Muscle of leg (tissue), 16 donors: ENCODE measurements at places on chromosomes 12 and 14. TPM values are rescaled to one million over a fixed set of nuclear protein-coding genes. Genes with fewer than 3 reads are reported as not detected.

- DNase-seq: no peak
Observed at GRCh38 chr14:68871392-68871791, 78.5 kb upstream of the ZFP36L1 start.

The SALL2 gene
- total RNA-seq: 7.1 TPM

GRCh38 chr14:29821661-29822429, 105.8 kb downstream of the PRKD1 start:
- no peak for DNase-seq

DNA sequence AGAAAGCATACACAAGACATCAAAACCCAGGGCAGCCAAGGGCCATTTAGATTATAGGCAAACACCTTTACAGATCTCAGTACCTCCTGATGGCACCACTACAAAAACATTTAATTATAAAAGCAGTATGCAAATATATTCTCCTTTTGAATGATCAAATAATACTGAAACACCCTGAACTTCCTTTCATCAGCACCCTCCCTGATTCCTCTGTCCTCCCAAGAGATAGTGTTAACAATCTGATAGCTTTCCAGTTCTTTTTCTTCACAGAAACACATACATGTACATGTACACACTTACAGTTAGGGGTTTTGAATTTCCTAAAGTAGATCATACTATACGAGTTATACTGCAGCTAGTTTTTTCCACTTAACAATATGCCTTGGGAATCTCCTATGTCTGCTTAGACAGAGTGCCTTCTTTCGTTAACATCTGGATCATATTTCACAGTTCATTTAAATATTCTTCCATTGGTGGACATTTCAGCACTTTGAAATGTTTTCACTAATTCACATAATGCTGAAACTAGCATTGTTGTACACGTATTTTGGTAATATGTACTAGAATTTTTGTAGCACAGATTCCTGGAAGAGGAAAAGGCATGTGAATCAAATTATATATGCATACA, 35.2 kb downstream of the TDG start:
- peak; percentile 46 for DNase-seq

DNA sequence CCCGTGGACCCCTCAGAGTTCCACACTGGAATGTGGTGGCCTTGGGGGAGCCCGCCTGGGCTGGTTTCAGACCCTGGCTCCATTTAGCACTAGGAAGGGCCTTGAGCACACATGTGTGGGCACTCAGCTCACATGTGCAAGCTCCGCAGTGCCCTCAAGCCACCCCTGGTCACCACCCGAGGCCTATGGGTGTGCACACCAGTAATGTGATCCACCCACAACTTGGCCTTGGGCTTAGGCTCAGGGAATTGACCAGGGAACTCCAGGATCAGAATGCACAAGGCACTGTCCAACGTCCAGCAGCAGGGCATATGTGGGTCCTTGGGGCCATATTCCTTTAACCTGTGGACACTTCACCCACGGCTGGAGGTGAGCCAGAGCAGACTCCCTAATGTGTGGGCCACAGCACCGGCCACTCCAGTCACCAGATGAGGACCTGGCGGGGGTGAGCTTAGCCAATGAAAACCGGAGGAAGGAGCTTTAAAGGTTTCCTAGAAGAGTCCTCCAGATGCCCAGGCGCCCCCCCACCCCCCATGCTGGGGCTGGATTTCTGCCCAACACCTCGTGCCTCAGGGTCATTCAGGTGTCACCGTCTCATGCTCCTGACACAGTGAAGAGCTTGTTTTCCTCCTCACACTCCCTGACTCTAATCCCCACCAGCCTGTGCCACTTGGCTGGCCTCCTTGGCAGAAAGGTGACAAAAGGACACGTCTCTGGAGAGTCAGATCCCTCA, 209.2 kb downstream of the ZFP36L1 start:
- DNase-seq: no peak

DNA sequence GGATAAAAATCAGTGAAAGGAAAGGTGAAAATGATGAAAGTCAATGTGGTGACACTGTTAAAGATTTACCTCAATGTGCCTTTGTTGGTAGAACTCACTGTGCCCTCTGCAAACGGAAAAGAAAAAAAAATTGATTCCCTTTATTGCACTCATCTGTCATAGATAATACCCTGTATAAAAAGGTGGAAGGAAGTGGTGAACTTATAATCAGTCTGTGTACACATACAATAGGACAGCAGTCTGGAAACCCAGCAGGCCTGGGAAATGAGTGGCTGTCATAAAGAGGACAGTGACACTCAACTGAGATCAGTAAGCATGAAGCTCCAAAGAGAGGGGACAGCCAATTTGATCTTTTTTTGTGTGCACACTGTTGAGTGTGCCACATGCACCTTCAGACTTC, 364.7 kb downstream of the NOVA1 start:
- DNase-seq: no peak

The HSPB8 gene
- total RNA-seq: 125 TPM

DNA sequence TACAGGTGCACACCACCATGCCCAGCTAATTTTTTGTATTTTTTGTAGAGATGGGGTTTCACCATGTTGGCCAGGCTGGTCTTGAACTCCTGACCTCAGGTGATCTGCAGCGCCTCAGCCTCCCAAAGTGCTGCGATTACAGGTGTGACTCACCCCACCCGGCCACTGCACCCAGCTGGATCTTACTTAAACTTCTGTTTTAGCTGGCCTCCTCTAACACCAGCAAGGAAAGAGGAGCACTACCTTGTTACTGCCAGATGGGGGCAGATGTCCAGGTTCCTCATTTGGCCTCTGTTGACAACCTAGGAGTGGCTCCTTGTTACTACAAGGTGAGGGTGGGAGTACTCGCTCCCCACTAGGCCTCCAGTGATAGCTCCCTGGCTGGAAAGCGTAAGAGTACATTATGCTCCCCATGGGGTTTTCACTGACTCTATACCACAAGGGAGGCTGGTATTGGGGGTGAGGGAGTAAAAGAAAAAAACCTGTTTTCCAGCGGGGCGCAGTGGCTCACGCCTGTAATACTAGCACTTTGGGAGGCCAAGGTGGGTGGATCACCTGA, 13.2 kb upstream of the ARF6 start:
- peak; percentile 61 for DNase-seq

GRCh38 chr12:120592121-120593049, 11.2 kb upstream of the POP5 start:
- no peak for DNase-seq

GRCh38 chr14:89933002-89933401, 21.5 kb downstream of the EFCAB11 start:
- no peak for DNase-seq

GRCh38 chr12:100927826-100928225, 133.2 kb downstream of the ANO4 start:
- no peak for DNase-seq

The TRPV4 gene
- 0.13 TPM for total RNA-seq

DNA sequence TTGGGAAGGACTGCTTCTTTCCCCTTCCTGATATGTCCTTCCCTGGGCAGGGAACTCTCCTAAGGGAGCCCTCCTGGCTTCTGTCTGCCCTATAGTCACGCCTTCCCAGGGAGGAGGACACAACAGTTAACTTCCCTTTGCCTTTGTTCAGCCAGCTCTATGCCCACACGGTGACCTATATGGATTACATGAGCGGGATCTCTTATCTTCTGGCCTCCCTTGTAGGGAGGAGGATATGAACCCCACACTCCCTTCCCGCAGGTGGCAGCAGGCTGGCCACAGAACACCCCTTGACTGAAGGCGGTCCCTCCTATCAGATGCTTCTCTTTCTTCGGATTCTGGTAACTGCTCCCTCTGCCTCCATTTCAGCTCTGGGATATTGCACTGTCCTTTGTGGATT, 135.6 kb upstream of the MAX start:
- DNase-seq: no peak

DNA sequence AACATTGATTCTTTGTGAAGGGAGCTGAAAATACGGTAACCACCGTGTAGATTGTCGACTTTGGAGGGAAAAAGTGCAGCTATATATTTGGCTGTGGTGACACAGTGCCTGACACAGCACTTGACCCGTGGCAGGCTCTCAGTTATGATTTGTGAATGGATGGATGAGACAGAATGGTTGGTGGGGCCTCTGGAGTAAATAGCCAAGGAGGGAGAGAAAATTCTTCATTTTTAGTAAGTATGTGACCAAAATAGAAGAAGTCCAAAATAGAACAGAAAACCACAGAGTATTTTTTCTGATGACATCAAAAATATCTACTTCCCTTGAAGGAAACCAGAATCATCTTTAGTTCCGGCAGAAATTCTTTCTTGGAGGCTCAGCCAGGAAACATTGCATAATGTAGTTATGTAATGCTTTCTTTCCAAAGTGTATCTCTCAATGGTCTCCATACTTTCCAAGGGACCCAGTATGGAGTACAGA, 82.0 kb upstream of the WSCD2 start:
- DNase-seq: peak; percentile 93

The SLC17A8 gene
- total RNA-seq: 0.35 TPM

DNA sequence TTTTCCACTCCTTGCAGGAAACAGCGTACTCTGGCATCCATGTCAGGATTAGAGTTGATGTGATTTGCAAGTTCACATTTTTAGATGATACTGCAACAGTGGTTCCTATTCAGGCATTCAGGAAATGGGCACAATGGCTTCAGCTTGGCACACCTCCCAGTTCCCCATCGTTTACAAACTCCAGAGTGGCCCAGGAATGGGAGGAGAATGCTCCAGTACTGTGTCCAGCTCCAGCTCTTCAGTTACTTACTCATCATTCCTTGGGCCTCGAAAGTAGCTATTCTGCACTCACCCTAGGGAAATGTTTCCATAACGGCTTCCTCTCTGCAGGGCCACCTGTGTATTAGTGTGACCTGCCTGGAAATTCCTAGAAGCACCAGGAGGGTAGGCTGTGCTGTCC, 239.7 kb upstream of the RGS6 start:
- DNase-seq: peak; percentile 52

DNA sequence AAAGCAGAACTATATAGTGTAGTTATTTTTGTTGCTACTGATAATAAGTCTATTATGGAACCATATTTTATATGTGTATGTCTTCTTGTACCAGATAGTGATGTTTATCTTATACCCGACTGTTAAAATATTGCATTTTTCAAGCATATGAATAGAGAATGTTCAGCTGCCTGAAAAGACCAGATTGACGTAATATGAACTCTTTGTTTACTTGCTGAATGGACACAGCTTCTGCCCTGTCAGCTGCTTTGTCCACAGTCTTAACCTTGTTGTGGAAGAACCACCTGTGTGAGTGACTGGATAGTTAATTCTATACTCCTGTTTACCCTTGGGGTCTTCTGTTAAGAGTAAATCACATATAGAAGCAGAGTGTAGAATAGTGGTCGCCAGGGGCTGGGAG, 109.3 kb downstream of the LGR5 start:
- no peak for DNase-seq

- DNase-seq: no peak
Observed at GRCh38 chr12:80325167-80325959, 118.7 kb upstream of the PTPRQ start.
